ENCODE measurements at places on chromosomes 3 and 15.

- peak; percentile 45 for DNase-seq
Observed at GRCh38 chr3:73848173-73848906, 223.6 kb upstream of the PDZRN3 start.

DNA sequence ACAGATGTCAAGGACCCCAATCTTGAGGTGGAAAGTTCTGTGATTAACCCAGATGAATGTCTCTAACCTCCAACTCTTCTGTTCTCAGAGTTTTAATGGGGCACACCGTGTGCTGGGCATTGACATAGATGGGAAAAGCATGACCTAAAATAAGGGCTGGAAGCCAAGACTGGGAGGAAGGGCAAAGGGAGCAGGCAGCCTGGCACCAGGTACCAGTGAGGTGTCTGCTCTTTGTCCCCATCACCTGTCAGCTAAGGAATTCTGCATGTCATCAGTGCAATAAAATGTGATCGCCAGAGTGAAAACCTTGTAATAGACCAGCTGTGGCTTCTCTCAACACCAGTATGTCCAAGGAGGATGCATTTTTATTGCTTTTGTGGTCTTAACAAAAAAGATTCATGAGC is 143.5 kb upstream of the TPM1 start:
- DNase-seq = peak; percentile 61

GRCh38 chr3:94862703-94863102 is 799.8 kb downstream of the NSUN3 start:
- peak; percentile 21 for DNase-seq

GRCh38 chr3:86658876-86659275 is 332.1 kb downstream of the VGLL3 start:
- DNase-seq = no peak

GRCh38 chr15:100772478-100772877 is 107.2 kb upstream of the ALDH1A3 start:
- DNase-seq = no peak

DNA sequence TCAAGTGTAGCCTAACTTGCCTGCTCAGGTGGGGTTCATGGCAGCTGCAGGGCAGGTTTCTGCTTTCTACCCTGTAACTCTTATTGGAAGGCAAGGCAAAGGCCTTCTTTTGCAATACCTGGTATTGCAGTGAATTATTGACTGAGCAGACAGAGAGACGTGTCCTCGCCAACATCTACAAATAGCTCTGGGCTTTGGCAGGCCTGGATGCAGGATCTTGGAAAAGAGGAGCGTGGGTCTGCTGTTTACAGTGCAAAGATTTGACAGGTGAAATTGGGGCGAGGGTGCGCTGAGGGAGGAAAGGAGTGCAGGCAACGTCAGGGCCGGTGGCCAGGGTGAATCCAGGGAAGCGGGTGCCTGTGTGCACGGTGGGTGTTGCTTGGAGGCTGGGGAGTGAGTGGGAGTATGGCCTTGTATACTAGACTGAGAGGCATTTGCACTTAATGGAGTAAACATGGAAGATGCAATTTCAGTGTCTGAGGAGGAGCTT is 44.5 kb downstream of the ST6GAL1 start:
- DNase-seq = peak; percentile 59

- no peak for DNase-seq
Observed at GRCh38 chr15:63392361-63393009, 10.8 kb upstream of the CA12 start.

DNA sequence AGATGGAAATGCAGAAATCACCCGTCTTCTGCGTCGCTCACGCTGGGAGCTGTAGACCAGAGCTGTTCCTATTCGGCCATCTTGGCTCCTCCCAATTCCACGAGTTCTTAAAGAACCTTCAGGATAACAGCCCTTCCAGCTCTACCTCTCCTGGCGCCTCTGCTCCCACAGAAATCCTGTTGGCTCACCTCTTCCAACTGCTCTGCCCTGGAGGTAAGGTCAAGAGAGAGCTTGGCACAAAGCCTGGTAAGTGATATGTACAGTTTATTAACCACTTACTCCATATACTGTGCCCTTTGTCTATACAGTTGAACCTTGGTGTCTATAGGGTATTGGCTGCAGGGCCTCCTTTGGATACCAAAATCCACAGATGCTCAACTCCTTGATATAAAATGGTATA is 17.8 kb upstream of the FGF12 start:
- DNase-seq = no peak

DNA sequence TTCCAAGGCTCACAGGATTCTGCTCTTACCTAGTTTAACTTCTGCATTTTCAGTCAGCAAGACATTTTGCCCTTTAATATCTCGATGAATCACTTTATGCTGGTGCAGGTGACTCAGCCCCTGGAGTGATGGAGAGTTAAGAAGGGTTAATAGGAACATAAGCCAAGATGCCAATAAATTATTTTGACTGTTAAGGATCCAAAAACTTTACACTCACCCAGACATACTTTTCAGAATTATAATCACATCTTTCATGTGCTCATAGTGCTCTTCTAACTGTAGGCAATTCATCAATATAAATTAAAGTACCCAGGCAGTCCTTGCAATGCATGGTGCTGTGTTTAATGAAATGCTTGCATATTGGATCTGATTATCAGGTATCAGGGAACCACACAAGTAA is 164.1 kb upstream of the SLC2A2 start:
- DNase-seq = no peak

- no peak for DNase-seq
Observed at GRCh38 chr15:36109943-36110658, 469.3 kb upstream of the CDIN1 start.

DNA sequence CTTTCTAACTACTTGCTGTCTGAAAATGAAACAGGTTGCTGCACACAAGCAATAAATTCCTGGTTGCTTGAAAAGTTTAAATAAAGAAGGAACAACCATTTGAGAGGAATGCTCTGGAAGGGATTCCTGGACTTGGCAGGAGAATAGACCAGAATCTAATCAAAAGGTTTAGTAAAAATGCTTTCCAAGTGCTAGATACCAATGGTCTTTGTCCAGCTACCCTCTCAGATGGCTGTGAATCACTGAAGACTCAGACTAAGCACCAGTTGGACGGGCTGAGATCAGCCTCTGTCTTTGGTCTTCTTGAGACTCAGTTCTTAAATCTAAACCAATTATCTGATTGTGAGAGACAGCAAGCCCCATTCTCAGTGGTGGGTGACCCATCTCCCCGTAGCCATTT is 27.7 kb upstream of the LPP start:
- DNase-seq = no peak

DNA sequence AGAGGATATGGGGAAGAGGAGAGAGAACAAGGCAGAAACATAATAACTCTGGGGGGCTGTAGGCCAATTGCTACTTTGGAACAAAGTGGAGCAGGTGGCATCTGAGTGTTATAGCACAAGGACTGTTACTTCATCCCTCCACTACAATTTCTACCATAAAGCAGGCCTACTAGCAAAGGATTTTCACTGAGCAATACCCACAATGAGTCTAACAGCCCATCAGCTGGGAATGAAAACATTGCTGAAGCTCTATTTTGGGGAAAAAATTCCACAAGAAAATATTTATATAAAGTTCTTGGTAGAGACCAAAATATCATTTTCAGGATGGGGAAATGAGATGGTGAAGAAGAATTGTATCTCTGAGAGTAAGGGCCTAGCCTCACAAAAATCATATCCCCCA is 3.6 kb upstream of the SHC4 start:
- no peak for DNase-seq

DNA sequence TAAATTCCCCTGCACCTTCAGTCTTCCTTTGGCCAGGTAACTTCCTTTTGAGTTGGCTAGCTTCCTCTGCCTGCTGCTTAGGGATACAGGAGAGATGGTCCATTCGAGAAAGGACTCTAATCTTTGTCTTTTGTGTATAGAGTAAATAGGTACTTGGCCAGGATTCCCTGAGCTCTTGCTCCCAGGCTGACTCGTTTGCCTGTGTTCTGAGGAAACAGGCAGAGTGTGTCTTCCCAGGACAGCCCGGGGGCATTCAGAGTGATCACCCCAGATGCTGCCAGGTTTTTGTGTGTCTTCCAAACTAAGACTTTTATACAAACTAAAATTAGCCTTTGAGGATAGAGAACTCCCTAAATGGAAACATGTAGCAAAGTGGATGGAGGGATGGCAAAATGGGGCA is 39.5 kb downstream of the TMEM108 start:
- no peak for DNase-seq

GRCh38 chr3:183862610-183863009 is 22.1 kb downstream of the PARL start:
- no peak for DNase-seq

DNA sequence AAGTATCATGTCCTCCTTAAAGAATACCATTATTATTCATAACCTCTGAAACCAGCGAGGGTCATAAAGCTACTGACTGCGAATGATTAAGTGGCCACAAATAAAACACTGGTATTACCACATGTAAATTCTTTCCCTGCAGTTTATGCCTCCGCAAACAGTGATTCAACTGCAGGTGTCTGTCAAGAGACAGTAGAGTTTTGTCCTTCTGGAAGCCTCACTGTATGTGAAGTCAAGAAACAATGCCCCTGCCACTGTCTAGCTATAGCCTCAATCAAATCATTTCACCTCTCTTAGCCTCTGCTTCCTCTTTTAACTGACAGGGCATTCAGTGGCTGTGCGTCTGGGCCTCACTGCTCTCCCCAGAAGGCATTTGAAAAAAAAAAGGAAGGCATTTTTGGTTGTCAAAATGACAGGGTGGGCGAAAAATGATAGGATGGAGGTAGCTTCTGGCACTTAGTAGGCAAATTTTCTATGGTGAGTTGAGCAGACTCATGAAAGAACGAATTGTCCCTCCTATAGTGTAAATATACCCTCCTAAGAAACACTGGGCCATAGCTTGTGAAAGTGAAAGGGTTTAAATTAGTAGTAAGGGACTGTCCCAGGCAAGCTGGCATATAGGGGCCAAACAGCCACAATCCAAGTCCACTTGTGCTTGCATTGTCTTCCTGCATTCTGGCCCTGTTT is 66.7 kb downstream of the FILIP1L start:
- peak; percentile 80 for DNase-seq

Data from small intestine (tissue), 16 donors.